ENCODE measurements at places on chromosomes 4 and X.
A peak's percentile ranks its signal among the peaks of the same experiment; 100 is the strongest.

- DNase-seq, result no peak
These were observed 57.3 kb upstream of the ADGRA3 start for GRCh38 chr4:22573198-22573597.

GRCh38 chr4:14151101-14151500 is 523.6 kb upstream of the BOD1L1 start:
- no peak for DNase-seq

DNA sequence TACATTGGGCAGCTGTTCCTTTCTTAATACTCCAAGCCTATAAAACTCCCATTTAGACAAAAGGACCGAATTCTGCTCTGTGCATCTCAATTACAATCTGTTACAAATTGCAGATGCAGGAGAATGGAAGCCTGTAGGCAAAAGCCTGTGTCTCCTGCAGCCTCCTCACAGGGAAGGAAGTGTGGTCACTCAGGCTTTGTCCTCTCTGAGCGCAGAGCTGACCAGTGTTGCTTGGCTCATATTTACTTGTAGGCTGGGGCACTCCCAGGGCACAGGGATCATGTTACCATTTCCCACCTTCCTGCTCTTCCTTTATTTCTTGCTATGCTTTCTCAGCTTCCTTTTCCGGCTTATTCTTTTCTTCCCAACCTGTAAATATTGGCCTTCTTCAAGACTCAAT is 15.7 kb downstream of the SUPT20HL2 start:
- DNase-seq, result peak; percentile 10

DNA sequence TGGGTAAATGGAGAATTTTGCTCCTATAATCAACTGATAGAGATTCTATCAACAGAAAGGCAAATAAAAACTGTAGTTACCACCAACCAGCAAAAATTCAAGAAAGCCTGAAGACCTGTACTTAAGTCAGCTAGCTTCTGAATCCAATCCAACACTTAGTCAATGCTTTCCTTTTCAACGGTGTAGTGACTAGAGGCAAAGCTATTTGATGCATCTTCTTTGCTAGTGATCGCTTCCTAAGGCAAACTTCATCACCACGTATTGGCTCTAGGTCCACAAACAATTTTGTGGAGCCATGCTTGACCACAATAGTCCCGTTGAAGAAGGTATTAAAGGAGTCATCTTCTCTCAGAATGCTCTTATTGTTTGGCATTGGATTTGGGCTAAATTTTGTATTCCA is 25.0 kb upstream of the UBA6 start:
- DNase-seq, result peak; percentile 78

- DNase-seq, result peak; percentile 86
These were observed 70.1 kb upstream of the ENPP6 start for GRCh38 chr4:184287697-184288255.

- peak; percentile 40 for DNase-seq
These were observed 274.1 kb upstream of the MAGEB2 start for GRCh38 chrX:29941287-29941686.

GRCh38 chr4:7584098-7584497 is 149.4 kb upstream of the PSAPL1 start:
- DNase-seq, result no peak

DNA sequence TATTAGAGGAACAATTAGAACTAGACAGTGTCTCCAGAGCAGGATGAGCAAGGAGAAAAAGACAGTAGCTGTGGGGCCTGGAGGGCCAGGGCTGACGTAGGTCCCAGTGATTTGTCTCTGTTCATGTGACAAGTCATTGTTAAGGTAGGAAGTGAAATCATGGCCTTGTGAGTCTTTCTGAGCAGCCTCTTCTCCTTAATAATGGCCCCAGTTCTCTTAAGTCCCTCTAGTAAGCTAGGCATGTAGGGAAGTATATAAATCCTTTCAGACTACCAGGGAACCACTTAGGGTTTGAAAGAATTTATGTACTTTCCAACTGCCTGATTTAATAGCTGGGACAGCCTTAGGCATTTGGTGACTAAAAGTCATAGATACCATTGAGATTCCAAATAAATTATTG is 133.0 kb downstream of the KLHL8 start:
- DNase-seq, result no peak

GRCh38 chr4:105963461-105964400 is 68.5 kb downstream of the NPNT start:
- DNase-seq, result no peak

DNA sequence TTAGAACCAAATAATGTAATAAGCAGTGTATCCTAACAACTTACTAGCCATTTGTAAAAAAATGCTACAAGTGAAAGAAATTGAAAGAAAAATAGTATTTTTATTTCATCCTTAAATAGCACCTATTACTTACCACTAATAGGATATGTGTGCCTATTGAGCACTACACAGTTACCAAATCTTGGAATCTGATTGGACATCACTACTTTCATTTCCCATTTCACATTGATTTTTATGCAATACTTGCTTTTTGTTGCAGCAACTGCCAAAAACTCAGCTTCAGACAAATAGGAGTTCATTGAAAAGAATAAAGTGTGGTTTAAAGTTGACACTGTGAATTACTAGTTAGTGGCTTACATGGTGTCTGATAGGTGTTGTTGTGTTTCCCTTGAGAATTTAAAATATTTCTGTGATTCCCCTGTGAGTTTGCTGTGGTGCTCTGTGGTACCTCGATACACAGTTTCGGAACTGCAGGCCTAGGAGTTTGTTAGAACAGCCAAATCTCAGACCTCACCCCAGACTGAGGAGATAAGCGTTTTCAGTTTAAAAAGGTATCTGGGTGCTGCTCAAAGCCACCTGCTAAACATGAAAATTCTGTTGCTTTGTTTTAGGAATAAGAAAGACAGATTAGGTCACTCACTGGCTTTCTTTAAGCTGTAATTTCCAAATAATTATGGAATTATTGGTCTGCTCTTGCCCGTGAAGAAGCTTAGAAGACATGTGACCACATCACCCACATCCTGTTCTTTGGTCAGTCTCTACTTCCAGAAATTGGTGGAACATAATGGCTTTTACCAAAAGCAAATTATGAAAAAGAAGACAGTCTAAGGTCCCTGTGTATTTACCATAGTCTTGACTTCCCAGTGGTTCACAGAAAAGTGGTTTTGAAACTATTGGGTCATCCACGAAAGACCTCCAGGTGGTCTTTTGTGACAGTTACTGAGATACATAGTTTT is 97.8 kb downstream of the SYTL5 start:
- no peak for DNase-seq

DNA sequence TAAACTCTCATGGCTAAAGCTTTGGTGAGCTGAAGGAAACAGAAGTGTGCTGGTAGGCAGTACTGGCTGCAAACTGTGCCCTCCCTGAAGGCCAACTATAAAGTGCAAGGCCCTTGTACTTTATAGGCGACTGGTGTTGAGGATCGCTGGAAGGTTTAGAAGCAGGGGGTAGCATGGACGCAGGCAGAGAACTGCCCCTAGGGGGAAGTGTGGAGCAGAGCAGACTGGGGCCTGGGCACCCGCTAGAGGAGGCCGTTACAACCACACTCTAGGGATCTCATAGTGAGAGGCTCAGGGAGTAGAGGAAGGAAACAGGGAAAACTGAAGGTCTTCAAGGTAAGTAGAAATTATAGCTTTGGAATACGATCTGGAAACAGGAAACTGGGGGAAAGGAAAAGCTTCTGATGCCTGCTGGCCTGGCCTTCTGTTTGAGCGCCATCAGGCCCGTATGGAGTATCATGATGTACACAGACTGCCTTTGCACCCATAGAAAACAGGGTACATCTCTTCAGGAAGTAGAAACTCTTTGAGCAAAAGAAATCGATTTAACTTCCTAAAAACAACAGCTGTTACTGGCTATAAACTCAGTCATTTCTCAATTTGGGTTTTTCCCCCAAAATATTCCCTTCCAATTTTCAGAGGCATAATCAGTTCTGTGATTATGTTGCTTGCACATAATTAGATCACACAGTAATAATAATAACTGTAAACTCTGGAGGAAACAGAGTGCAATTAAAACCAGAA is 23.9 kb upstream of the TMSB4X start:
- DNase-seq, result peak; percentile 33

- DNase-seq, result no peak
These were observed 63.2 kb downstream of the SNCA start for GRCh38 chr4:89773805-89774204.

DNA sequence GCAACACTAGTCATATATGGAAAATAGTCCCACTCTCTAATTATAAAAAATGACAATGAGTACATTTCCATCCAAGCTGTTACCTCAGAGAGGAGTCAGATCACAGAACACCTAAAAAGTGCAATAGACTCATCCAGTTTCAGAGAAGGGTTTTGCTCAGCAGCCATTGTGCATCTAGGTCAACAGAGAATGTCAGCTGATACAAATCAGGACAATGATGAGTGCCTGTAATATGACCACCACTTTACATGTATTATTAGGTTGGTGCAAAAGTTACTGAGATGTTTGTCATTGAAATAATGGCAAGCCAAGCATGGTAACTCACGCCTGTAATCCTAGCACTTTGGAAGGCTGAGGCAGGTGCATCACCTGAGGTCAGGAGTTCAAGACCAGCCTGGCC is 164.1 kb upstream of the TTC29 start:
- no peak for DNase-seq

DNA sequence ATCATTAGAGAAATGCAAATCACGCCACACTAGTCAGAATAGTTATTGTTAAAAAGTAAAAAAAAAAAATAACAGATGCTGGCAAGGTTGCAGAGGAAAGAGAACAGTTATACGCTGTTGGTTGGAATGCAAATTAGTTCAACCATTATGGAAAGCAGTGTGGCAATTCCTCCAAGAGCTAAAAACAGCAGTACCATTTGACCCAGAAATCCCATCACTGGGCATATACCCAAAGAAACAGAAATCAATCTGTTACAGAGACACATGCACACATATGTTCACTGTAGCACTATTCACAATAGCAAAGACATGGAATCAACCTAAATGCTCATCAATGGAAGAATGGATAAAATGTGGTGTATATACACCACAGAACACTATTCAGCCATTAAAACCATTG is 388.7 kb upstream of the FMR1 start:
- no peak for DNase-seq

GRCh38 chrX:94515009-94515408 is 841.0 kb downstream of the FAM133A start:
- DNase-seq, result no peak

DNA sequence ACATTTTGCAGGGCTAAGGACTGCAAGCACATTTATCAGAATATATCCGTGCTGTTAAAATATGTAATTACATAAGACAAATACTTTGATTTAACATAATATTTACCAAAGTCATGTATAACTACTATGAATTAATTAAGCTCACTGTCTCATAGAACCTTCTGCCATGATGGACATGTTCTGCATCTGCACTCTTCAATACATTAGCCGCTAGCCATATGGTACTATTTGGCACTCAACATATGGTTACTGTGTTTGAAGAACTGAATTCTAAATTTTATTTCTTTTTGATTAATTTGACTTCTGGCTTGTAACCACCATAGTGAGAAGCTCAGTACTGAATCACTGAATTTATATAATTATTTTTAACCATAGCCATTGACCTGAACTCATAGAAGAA is 427.0 kb upstream of the TRAM1L1 start:
- DNase-seq, result no peak

DNA sequence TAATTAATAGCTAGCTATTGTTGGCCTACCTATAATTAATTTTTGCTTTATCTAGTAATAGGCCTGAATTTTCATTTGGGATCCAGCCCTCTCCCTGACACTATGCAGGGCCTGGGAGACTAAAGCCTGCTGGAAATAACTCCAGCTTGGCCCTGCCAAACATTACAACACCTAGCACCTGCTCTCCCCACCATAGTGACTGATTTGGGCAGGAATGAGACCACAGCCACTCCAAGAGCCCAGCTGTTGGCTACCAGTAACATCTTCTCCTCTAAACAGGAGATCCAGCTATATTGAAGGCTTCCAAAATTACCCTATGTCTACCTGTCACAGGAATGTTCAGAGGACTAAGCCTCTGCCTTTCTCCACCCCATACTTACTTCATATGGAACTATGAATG is 225.1 kb downstream of the IDS start:
- no peak for DNase-seq

GRCh38 chr4:153064571-153064970 is 128.4 kb downstream of the FHDC1 start:
- no peak for DNase-seq

DNA sequence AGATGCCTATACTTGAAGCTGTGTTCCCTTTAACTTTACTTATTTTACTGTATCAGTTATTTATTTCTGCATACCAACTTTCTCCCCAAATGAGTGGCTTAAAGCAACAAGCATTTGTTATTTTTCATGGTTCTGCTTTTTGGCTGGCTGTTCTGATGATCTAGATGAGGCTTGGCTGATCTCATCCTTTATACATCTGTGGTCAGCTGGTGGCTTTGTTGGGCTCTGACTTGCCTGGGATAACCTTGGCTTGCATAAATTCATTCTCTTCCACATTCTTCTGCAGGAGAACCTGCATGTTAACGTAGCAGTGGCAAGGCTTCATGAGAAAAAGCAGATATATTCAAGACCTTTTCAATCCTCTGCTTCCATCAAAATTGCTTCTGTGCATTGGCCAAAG is 1317.6 kb downstream of the ADGRL3 start:
- DNase-seq, result peak; percentile 1

DNA sequence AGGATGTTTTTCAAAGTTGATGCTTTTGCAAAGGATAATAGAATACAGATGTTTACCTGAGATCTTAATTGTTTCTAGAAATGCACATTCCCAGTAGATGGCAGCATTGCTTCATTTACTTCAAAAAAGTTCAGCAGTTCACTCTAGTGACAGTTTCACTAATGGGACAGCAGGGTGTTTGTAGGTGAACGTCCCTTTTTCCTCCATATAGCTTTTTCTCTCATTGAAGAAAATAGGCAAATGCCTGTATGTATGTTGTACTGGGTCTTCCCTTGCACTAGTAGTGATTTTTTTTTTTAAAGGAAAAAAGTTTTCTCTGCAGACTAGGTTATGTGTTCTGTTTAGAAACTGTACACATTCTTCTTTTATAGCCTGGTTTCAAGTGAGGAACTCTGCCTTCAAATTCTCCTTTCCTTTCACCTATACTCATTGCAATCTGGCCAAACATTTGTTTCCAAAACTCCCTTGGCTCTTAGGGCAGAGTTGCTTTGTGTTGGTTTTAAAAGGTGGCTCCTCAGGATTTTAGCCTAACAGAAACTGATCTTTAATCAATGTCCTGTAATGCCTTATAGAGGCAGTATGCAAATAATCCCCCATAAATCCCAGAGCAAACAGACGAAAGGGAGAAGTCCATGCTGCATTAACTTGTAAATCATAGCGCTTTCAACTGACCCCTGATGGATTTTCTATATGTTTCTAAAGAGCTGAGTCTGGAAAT is 86.3 kb downstream of the EGF start:
- peak; percentile 71 for DNase-seq

- no peak for DNase-seq
These were observed 199.6 kb downstream of the BCOR start for GRCh38 chrX:39898147-39898546.

DNA sequence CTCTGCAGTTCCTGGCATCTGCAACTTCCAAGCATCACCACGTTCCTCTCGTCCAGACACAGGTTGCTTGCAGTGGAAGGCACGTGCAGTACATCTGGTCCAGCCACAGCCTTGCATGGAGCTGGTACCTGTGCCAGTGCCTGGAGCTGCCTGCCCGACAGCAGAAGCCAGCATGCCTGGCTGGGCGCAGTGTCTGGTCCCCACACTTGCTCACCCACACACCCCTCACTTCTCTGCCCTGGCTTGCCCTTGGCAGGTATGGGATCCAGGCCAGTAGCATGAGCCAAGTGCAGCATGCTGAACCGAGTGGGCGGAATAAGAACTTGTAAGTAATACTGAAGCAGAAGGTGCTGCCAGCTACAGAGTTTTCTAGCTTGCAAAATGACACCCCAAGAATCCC is 39.9 kb downstream of the SH3BGRL start:
- DNase-seq, result no peak

- no peak for DNase-seq
These were observed 18.6 kb downstream of the ARSJ start for GRCh38 chr4:113960684-113961321.

GRCh38 chr4:144374065-144374464 is 233.5 kb upstream of the GYPA start:
- no peak for DNase-seq
